Stromal cell of bone marrow (primary cell): ENCODE measurements at places on chromosomes 11 and 22.

- no peak for DNase-seq
These were observed 3.0 kb upstream of the ZDHHC8 start for GRCh38 chr22:20128619-20128901.

GRCh38 chr11:67556244-67556643, 27.4 kb upstream of the GSTP1 start:
- no peak for DNase-seq

GRCh38 chr11:72534371-72535193, 100.3 kb upstream of the CLPB start:
- DNase-seq: no peak

- DNase-seq: no peak
These were observed 22.6 kb downstream of the POU2AF3 start for GRCh38 chr11:111320728-111321568.

DNA sequence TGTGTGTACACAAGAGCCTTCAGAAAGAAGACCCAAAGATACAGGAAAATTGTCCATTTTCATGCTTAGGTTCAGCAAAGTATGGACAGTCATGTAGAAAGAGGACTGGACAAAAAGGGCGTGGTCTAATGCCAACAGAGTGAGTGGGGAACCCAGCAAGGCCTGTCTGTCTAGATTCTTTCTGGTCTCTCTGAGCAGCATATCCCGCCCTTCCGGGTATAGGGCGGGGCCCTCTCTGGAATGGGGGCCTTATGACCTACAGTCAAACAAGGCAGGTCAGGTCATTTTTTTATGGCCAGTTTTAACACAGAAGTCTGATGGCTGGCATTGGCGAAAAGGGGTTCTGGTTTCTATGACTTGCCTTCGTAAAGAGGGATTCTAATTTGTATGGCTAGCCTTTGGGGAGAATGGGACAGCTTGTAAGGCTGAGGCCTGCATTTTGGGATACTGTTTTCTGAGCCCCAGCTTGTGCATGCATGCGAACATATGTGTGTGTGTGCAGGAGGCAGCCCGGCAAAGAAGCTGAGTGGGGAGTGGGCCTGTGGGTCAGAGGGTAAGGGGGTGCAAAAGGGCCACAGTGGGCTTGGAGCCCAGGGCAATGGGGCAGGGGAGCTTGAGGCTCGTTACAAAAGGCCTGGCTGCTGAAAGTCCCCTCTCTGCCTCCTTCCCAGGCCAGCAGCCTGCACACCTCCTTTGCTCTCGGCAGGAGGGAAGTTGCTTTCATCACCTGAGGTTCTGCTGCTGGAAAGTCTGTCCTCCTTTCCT, 130.5 kb upstream of the B3GAT1 start:
- no peak for DNase-seq

DNA sequence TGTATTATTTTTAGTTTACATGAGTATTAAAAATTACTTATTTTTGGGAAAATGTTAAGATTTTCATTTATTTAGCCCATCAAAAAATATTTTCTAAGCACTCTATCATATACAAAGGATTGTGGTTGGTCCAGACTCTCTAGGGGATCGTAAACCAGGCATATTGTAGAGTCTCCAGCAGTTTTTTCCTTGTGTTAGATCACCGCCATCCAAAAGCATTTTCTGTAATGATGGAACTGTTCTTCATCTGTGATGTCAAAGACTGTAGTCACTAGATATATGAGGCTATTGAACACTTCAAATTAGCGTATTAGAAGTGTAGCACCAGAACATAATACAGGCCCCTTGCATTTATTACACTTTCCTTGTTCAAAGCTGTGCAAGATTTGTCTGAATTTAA, 154.9 kb downstream of the SBF2 start:
- DNase-seq: no peak

- DNase-seq: no peak
These were observed 158.4 kb upstream of the NARS2 start for GRCh38 chr11:78733031-78733430.

GRCh38 chr22:25758316-25758715, 16.3 kb downstream of the MYO18B start:
- DNase-seq: no peak

DNA sequence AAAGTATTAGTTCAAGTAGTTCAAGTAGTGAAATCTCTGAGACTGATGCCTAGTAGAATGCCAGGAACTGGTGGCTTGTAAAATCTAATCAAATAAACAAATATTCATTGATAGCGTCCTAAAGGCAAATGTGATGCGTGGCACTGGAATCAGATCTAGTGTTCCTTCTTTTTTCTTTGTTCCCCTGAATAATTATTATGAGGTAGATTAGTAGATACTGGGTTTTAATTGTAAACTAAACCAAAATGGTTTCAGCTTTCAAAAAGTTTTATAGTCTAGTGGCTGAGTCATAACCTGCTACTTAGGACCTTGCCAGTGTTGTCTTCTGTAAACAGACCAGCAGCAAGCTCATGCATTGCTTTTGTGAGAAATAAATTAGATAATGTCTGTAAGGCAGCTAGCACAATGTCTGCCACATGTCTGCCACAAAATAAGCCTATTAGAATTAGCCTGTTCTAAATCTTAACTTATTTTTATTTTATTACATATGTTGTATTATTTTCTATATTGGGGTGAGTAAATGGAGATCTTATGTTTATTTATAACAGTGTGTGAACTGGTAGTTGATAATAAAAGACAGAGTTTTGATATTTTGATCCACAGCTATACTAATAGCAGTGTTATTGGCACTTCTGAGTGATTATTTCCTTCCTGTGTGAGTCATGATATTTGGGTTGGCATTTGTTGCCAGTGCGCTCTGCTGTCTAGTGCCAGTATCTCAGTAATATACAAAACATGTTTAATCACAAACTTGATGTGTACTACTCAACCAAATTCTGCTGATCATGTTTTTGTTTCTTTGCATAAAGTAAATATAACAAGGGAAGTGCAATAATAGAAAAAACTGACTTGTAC, 135.7 kb downstream of the TMEM135 start:
- DNase-seq: peak; percentile 28

GRCh38 chr11:83601914-83602527, 315.9 kb upstream of the CCDC90B start:
- no peak for DNase-seq

DNA sequence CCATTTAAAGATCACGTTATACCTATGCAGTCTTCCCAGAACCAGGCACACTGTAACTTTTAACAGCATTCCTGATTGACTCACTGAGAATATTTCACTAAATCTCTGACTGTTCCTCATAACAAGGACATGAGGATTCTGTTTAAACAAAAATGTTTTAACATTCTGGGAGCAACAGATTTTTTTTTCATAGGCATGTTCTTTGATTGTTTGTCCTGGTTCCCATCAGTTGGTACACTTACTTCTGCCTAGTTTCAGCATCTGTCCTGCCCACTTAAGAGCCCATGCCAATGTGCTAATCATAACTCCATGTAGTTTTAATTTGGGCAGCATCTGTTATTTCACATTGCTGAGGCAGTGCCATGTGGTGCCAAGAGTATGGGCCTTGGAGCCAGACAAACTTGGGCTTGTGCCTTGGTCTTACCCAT, 138.5 kb upstream of the CTSC start:
- DNase-seq: no peak

GRCh38 chr11:127114035-127114434, 113.5 kb upstream of the KIRREL3 start:
- DNase-seq: no peak

DNA sequence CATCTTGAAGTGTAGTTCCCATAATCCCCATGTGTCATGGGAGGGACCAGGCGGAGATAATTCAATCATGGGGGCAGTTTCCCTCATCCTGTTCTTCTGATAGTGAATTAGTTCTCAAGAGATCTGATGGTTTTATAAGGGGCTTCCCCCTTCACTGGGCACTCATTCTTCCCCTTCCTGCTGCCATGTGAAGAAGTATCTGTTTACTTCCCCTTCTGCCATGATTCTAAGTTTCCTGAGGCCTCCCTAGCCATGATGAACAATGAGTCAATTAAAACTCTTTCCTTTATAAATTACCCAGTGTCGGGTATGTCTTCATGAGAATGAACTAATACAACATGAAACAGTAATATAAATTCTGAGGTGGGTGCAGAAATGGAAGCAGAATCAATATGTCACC, 12.1 kb upstream of the SPTBN2 start:
- no peak for DNase-seq

DNA sequence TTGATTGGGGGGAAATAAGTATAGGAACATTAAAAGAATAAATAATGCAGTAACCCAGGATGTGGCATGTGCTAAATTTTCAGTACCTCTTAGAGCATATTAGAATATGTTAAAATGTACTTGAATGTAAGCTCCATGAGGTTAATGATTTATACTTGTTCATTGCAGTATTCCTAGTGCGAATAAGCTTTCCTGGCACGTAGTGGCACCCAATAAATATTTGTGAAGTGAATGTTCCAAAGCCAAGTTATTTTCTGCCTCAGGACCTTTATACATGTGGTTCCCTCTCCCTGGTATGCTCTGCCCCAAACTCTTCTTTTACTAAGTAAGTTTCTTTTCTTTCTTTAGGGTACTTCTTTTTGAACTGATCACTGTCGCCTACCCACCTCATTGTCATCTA, 118.8 kb downstream of the DBX1 start:
- no peak for DNase-seq

- peak; percentile 85 for DNase-seq
These were observed at the start of gene TTC9C for GRCh38 chr11:62728171-62728988. Gene TTC9C (plus strand): TSS chr11:62728486. CDS start chr11:62728849, 363 bp downstream.

- no peak for DNase-seq
These were observed 38.3 kb downstream of the BIRC2 start for GRCh38 chr11:102385085-102386007.

GRCh38 chr11:115276799-115277198, 227.4 kb downstream of the CADM1 start:
- no peak for DNase-seq

GRCh38 chr11:67983951-67984350, 19.9 kb downstream of the UNC93B1 start:
- no peak for DNase-seq

GRCh38 chr22:50425179-50425916, 49.5 kb downstream of the SBF1 start:
- no peak for DNase-seq

- DNase-seq: no peak
These were observed 200.5 kb upstream of the LRRC4C start for GRCh38 chr11:41659985-41660384.

DNA sequence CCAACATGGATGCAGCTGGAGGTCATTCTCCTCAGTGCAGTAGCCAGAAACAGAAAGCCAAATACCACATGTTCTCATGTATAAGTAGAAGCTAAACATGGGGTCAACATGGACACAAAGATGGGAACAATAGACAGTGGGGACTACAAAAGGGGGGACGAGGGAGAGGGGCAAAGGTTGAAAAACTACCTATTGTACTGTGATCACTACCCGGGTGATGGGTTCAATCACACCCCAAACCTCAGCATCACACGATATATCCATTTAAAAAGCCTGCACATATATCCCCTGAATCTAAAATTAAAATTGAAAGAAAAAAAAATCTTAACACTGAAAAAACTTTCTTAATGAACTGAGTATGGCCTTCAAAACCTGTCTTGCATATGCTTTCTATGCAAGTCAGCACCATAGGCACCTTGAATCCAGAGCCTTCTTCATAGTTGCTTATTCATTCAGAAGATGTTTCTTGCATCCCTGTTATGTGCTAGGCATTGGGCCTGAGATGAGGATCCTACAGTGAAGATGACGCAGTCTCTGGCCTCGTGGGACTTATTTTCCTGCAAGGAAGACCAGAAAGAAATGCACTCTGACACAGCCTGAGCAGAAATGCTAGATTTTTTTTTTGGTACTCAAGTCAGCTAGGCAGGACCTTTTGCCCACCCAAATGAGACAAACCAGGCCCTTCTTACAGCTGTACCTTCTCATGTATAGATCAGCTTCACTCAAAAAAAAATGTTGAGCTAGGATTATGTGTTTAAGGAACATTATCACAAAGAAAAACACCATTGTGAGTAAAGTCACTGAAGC, 21.0 kb downstream of the NNMT start:
- peak; percentile 83 for DNase-seq

DNA sequence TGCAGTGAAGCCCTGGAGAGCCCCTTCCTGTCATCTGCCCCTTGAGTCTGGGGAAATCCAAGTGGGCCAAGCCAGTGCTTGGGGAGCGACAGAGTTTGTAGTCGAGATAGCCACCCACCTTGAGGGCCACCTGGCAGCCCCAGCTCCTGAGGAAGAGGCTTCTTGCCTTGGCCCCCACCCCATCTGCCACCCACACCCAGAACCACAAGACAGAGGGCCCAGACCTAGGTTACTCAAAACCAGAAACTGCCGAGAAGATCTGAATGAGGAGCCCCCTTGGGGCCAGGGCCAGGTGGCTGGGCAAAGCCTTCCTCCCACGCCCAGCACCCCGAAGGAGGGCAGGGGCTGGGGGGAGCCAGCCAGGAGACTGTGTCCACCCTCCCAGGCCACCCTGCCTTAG, 18.8 kb upstream of the PRR5 start:
- DNase-seq: no peak

DNA sequence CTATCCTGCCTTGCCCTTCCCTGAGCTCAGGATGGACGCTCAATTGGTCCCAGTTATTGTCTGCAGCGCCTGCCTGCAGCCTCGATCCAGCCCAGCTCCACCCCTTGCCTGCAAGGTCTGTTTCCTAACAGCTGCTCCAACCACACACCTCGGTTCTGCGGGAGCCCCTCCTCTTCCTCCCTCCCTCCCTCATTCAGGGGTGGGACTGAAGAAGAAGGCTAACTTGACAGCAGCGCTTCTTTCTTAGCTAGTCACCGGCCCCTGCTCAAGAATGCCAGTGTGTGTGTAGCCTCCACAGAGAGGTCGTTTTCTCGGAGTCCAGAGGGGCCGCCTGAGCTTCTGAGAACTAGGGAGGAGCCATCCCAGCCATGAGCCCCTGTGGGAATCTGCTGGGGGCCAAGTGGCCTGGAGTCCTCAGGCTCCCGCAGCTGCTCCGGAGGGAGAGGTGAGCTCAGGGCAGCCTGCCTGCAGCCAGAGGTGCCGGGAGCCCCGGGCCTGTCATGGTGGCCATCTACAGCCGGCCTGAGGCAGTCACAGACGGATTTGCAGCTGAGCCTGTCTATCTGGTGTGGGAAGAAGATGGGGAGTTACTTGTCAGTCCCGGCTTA, 36.1 kb downstream of the LIMK2 start:
- peak; percentile 85 for DNase-seq

DNA sequence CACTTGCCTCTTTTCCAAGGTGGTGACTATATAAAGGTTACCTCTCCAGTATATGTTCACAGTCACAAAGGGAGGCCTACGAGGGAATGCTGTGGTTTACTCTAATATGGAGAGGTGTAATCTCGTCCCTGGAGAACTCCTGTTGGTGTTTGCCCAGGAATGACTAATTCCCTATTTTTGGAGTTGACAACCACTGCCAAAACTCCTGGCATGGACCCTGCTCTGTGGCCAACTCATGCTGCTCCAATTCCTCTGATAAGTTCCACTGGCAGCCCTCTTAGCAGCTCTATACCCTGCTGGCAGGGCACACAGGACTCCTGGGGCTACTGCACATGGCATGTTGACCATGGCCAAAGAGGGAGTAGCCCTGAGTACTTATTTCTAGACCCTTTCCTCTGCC, 418.7 kb upstream of the ANO5 start:
- DNase-seq: no peak

- no peak for DNase-seq
These were observed 19.0 kb downstream of the ZMAT5 start for GRCh38 chr22:29747832-29748231.

- DNase-seq: peak; percentile 43
These were observed 160.9 kb downstream of the C11orf91 start for GRCh38 chr11:33539751-33540150.
